ENCODE measurements at places on chromosomes 4 and X.

GRCh38 chr4:64721106-64721505, 311.9 kb upstream of the TECRL start:
- DNase-seq, result no peak

- DNase-seq, result no peak
Measured at GRCh38 chr4:89538886-89539285, 231.3 kb upstream of the GPRIN3 start.

GRCh38 chr4:182306792-182307507, 63.7 kb downstream of the TENM3 start:
- no peak for DNase-seq

- no peak for DNase-seq
Measured at GRCh38 chrX:29872831-29873230, 342.5 kb upstream of the MAGEB2 start.

- no peak for DNase-seq
Measured at GRCh38 chr4:123471655-123472369, 75.2 kb downstream of the SPRY1 start.

DNA sequence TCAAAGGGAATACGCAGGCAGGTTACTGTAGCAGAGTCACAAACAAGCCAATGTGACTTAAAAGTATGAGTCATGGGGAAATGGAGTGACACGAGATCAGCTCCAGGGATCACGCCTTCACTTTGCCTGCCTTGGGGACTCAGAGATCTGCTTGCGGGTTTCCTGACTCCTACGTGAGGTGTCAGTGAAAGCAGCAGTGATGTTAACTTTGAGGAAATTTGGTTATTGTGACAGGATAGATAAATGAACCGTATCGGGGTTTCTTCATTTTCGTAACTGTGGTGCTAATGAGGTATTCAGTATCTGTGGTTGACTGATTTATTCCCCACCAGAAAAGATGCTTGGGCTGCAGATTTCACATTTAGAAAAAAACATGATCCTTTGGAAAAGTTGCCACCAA, 383.3 kb upstream of the ZFP42 start:
- DNase-seq, result no peak

- DNase-seq, result no peak
Measured at GRCh38 chr4:79385641-79386040, 22.4 kb downstream of the GK2 start.

DNA sequence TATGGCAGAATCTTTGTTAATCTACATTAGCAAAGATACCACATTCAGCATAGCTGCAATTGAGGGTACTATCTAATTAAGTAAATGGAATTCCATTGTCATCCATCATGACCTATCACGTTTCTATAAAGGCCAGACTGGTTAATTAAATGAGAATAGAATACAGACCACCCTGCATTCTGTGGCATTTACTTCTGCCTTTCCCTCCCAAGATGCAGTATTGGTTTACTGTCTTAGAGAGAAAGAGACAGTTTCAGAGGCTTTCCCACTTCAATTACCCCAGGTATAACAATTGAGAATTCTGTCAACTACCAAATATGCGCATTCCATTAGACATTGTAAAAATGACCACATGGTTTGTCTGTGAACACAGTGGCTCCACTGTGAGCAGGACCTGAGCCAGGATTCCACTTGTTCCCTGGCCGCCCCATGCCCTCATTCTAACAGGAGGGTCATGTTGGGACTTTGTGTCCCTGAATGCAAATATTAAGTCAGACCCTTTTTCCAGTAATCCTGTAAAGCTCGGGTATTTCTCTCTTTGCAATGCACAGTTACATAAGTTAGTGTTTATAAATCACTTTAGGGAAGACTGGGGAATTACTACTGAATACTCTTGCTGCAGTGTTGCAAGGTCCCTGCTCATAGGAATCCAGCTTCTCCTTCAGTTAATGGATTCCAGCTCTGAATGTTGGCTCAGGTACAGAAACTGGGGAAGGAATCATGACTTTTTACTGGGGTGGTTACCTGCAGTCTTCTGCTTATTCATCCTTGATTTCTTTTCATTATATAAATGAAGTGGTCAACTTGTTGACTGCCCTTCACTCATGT, 261.0 kb downstream of the PDGFC start:
- DNase-seq, result no peak

DNA sequence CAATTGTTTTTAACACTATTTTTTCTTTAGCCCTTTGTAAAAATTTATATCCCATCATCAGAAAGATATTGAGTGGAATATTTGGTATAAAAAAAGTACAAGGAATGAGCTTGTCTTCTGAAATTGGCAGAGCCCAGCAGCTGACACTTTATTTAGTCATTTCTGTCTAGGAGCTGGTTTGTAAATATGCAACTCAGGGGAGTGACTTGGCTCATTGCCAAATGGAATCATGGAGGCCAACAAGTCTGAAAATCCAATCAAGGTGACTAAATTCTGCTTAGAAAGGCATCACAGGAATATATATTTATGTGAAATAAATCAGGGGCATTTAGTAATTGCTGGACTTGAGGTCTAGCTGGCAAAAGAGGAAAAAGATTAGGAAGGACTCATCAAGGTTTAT, 74.4 kb downstream of the OTC start:
- no peak for DNase-seq

DNA sequence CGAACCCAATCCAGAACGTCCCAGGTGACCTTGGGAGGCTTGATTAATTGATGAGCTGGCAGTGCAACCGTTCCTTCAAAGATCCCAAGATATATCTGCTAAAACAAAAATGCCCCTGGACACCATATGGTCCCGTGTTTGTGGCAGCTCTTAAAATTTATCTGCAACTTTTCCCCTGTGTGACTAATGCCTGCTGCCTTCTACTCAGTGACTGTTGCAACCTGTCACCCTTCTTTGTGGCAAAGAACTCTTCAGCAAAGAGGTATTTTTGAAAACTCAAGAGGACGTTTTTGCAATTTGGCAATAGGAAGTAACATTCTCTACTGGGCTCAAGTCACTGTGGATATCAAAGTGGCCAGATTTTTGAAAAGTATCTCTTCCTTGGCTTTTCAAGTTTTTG, 75.8 kb upstream of the SOD3 start:
- no peak for DNase-seq

- no peak for DNase-seq
Measured at GRCh38 chrX:129716507-129716906, 22.3 kb upstream of the XPNPEP2 start.

- no peak for DNase-seq
Measured at GRCh38 chr4:5125321-5125720, 74.0 kb downstream of the STK32B start.

- DNase-seq, result no peak
Measured at GRCh38 chr4:4865705-4866123, 6.2 kb downstream of the MSX1 start.

DNA sequence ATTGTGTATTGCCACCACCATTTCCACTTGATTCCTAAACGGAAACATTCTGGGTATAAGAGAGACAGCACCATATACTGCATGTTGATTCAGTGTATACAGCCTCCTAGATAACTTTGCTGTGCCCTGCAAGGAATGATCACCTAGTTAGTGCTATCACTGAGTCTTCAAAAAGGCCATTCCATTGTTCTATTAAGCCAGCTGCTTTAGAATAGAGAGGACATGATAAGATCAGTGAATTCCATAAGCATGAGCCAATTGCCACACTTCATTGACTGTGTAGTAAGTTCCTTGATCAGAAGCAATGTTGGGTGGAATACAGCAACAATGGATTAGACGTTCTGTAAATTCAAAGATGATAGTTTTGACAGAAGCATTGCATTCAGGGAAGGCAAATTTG, 1047.3 kb downstream of the PCDH18 start:
- DNase-seq, result no peak

- DNase-seq, result peak; percentile 61
Measured at GRCh38 chr4:150789864-150790263, 207.9 kb downstream of the MAB21L2 start.

GRCh38 chr4:18442957-18443356, 421.4 kb upstream of the LCORL start:
- no peak for DNase-seq

DNA sequence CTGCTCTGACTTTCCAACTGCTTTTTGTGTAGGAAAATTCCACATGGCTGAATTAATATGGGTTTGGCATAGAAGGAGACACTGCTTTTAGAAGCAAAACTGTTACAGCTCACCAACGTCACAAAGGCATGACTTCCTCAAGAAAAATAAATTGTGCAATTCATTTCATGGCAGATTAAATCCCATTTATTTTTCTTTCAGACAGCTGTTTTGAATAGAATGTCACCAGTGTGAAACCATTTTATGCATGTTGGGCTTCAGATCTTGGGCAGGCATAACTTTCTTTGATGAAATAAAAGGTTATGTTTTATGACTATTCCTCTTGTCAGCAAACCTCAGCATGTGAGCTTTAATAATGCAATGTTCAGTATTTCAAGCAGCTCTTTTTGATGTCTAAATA, 542.8 kb downstream of the GALNTL6 start:
- no peak for DNase-seq

DNA sequence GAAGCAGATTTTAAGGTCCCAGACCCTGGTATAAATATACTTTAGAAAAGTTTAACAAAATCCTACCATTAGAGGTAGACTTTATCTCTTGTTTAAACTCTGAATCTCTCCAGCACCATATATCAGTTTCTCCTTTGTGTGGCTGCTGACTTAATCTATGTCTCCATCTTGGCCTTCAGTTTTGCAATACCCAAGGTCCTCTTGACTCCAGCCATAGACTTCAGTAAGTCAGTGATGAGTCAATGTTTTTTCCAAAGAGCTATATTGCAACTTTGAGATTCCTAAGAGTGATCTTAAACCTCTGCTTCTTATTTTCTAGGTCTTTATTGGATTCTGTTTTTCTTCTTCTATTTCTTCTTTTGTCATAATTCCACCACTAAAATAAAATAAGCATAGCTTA, 50.8 kb upstream of the ADGRL3 start:
- no peak for DNase-seq

DNA sequence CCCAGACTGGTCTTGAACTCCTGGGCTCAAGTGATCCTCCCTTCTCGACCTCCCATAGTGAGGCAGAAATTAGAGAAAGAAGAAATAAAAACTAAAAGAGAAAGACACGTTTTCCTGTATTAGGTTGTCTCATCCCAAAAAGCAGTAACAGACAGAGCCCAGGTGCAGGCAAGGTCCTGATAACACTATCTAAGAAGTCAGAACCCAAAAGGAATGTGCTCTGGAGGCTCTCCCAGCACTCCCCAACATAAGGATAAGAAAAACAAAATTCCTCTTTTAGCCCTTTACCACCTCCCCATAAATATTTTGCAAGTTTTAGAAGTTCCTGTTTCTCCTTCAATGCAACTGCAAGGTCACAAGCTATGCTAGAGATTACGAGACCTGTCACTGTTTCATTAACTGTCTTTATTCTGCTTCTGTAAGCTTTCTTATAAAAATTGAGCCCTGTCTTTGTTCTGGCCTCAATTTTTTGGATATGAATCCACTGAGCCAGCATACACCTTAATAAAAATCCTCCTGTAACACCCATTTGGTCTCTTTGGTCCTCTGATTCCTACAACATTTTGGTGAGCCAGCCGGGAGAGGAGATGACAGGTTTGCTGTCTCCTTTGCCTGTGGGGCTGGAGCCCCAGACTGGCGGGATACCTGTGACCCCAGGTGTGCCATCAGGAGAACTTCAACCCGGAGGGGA, 25.9 kb downstream of the LIAS start:
- no peak for DNase-seq

DNA sequence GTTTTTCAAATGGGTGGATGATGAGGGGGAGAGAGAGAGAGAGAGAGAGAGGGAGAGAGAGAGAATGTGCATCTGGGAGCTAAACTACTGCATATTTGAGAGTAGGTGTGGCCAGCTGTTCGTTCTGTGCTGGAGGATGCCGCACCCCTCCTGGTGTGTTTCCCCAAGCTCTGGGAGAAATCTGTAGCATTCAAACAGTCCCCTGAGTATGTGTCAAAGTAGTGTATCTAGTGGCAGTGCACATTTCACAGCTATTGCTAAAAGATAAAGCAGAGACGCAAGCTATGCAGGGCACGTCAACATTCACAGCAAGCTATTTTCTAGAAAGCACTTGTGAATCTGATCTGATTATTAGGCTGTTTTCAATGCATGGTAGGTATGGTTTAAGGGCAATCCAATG, 83.5 kb upstream of the LIMCH1 start:
- no peak for DNase-seq

- no peak for DNase-seq
Measured at GRCh38 chr4:172543249-172543648, 625.4 kb upstream of the GALNT7 start.

DNA sequence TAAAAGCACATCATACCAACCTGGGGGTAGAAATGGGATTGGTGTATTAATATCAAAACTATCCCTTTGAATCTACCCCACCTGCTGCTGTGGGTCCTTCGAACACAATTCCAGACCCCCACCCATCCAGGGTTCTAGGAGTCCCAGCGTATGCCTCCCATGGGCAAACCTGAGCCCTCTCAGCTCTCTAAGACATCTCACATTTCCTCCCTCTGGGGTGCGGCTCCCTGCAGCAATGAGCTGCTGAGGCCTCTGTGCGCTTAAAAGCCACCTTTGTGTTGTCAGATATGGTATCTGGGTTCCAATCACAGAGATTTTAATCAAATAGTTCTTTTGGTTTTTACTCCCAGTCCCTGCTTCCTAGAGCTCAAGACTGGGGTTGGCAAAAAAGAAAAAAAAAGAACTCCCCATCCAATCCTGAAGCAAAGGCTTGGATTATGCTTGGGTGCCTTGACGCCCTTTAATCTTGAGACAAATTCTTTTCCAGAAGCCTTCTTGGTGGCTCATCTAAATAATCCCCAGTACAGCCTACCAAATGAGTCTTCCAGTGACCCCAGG, 37.5 kb upstream of the NOCT start:
- DNase-seq, result no peak

DNA sequence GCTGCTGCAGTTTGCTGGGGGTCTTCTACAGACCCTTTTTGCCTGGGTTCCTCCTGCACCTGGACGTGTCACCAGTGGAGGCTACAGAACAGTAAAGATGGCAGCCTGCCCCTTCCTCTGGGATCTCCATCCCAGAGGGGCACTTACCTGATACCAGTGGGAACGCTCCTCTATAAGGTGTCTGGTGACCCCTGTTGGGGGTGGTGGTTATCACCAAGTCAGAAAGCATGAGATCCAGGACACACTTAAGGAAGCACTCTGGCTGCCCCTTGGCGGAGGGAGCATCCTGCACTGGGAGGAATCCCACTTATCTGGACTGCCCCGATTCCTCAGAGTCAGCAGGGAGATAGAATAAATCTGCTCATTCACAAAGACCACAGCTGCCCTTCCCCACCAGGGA, 218.9 kb upstream of the GALNTL6 start:
- no peak for DNase-seq

DNA sequence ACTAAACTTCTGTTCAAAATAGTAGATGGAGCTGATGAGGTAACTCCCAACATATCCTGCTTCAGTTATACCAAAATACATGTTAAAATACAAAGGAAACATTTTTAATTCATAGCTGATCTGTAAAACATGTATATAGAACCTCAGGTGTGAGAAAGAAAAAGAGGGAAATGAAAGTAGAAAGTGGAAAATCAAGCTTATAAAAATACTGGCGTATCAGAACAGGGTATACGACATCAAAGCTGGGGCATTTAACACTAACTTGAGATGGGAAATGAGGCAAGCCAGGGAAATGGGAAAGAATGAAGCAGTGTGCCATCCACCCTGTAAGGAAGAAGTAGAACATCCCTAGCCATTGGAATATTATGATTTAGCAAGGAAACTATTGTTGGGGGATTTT, 767.5 kb downstream of the DMD start:
- peak; percentile 49 for DNase-seq
